ENCODE measurements at places on chromosomes 4 and X.

- peak; percentile 33 for DNase-seq
Observed at GRCh38 chrX:119516157-119516702, 48.0 kb downstream of the SLC25A5 start.

DNA sequence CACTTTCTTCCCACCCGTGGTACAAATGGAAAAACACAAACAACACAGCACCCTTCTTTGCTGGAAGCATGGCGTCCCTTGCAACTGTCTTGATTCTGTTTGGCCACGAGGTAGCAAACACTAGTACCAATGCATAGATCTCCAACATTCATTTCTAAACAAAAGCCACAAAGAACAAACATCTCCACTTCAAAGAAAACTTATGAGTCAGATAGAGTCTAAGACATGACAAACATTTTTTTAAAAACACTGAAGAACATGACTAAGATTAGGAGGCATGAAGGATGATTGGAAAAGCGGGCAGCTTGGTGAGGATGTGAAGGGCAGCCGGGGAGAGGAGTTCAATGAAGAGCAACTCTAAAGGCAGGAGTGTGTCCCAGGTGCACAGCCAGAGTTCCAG, 197.6 kb upstream of the FAM9B start:
- DNase-seq, result no peak

DNA sequence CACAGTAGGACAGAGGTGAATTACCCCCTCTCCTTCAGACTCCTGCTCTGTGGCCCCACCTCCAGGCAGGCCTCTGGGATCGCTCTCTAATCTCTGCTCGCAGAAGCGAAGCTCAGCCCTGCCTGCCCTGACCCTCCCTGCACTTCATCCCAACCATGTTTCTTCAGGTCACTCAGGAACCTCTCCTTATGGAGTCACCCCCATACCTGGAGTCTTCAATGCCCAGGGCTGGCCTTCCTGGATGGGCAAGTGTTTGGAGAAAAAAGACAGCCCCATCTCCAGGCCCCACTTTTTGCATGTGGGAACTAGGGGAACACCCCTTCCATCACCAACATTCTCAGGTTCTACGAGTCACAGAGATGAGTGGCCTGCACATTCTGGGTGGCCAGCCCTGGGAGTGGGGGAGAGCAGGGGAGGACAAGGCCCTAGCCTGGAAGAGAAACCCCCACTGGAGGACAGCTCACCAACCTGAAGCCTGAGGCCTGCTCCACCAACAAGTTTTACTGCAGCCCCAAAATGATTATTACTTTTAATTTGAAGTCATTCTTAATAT, 90.8 kb downstream of the PPP2R2C start:
- no peak for DNase-seq

DNA sequence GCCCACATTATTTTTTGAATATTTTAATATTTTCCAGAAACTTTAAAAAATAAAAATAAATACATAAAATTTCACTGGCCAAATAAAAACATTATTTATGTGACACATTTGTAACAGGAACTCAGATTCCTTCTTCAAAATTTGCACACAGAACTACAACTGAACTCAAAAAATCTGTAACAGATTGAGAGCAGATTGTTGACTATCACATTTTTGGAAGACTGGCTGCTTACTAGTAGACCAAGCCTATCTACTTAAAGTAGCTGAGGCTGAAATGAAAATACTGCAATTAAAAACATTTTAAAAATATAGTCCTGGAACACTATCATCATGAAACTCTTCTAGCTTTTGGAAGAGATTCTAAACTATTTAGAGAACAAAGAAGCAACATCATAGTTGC, 203.9 kb downstream of the SH3BGRL start:
- no peak for DNase-seq

GRCh38 chr4:103032574-103032973, 13.1 kb upstream of the SLC9B1 start:
- no peak for DNase-seq

DNA sequence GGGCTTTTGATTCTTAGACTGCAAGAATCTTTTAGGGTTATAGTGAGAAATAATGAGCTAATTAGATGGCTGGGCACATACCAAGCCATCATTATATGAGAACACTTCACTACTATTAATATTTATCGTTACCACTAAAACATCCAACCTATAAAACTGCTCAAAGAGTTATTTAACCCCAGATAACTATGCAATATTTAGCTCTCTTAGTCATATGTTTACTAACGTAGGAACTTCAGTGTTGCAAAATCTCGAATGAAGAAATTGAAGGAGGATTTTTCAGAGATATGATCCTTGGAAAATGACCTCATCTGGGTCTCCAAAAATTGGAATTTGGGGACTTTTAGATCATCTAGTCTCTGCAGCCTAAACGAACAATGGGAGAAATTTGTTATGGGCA, 265.0 kb upstream of the RPS6KA3 start:
- DNase-seq, result no peak

GRCh38 chr4:94571298-94571697, 119.6 kb downstream of the PDLIM5 start:
- DNase-seq, result no peak

GRCh38 chr4:186201535-186202230, 10.3 kb downstream of the CYP4V2 start:
- DNase-seq, result peak; percentile 70

DNA sequence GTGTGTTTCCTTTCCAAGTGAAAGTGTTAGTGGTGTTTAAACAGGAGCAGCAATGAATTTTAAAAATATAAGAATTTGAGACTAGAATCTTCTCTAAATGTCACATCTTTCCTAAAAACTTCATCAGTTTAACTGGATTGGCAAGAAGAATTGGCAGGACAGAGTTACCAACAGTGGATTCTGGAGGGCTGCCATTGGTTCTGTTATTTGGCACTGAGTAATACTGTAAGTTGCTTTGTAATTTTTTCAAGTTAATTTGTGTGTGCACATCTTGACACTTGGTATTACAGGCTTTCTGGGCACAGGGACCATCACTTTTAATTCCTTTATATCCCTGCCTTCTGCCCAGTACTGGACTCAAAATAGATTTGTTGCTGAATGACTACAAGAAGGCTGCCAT, 4.5 kb upstream of the GPRIN3 start:
- no peak for DNase-seq

- no peak for DNase-seq
Observed at GRCh38 chr4:147589586-147589985, 27.6 kb upstream of the TMEM184C start.

GRCh38 chr4:101018836-101019235, 328.5 kb downstream of the PPP3CA start:
- peak; percentile 73 for DNase-seq

GRCh38 chr4:126396703-126397102, 1081.9 kb downstream of the FAT4 start:
- no peak for DNase-seq

DNA sequence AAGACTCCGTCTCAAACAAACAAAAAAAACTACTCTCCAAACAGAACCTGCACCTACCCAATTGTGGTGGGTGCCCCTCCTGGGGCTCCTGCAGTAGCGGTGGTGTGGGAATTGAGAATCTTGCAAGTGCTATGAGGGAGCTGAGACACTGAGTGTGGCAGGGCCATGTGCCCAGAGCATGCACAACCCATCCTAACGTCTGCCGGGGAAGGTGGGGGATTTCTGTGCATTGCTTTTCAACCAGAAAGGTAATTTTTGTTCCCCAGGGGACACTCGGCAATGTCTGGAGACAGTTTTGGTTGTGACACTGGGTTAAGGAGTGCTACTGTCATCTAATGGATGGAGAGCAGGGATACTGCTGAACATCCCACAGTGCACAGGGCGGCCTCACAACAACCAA, 35.7 kb downstream of the TBL1X start:
- no peak for DNase-seq

- no peak for DNase-seq
Observed at GRCh38 chr4:8427761-8428287, 12.7 kb downstream of the ACOX3 start.

GRCh38 chrX:100274916-100275315, 135.2 kb downstream of the PCDH19 start:
- no peak for DNase-seq

DNA sequence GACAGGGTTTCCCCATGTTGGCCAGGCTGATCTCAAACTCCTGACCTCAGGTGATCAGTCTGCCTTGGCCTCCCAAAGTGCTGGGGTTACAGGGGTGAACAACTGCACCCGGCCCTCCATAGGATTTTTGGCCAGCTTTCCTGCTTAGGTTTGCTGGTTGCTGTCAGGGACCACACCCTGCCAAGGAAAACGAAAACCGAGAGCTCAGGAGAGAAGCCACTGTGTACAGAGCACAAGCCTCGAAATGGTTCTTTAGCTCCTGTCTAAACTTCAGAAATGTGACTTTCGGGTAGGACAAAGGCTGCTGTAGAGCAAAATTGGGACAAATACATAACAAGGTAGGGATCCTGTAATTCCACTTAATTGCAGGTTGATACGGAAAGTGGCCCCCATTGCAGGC, 146.3 kb upstream of the ATP6AP2 start:
- no peak for DNase-seq

DNA sequence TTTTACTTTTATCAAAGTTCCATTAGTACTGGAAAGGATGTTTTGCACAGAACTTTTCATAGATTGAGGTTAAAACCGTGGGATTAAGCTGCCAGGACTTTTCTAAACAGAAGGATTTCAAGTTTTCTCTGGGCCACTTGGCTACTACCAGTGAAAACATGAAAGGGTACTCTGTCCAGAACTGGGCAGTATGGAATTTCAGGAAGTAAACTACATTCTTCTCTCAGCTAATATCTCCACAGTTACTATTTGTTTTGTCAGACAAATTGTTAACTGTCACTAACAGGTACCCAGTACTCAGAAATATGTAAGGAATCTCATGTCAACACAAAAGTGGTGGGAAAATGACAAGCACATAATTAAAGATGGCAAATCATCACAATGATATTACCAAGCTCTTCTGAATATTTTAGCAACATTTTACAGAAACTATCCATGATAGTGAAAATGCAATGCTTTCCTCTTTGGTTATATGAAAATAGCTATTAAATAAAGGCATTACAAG, 454.4 kb downstream of the C4orf33 start:
- no peak for DNase-seq

GRCh38 chr4:54063229-54063628, 1.2 kb downstream of the CHIC2 start:
- peak; percentile 24 for DNase-seq

- DNase-seq, result no peak
Observed at GRCh38 chrX:20968996-20969395, 405.2 kb upstream of the CNKSR2 start.

- peak; percentile 36 for DNase-seq
Observed at GRCh38 chrX:80808881-80809411, 731 bp downstream of the BRWD3 start.

DNA sequence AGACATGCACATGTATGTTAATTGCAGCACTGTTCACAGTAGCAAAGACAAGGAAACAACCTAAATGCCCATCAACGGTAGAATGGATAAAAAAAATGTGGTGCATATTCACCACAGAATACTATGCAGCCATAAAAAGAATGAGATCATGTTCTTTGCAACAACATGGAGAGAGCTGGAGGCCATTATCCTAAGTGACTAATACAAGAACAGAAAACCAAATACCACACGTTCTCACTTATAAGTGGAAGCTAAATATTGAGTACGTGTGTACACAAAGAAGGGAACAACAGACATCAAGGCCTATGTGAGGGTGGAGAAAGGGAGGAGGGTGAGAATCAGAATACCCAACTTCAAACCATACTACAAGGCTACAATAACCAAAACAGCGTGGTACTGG, 17.4 kb upstream of the LNX1 start:
- no peak for DNase-seq

GRCh38 chr4:108954880-108955279, 192.0 kb upstream of the ETNPPL start:
- DNase-seq, result no peak

DNA sequence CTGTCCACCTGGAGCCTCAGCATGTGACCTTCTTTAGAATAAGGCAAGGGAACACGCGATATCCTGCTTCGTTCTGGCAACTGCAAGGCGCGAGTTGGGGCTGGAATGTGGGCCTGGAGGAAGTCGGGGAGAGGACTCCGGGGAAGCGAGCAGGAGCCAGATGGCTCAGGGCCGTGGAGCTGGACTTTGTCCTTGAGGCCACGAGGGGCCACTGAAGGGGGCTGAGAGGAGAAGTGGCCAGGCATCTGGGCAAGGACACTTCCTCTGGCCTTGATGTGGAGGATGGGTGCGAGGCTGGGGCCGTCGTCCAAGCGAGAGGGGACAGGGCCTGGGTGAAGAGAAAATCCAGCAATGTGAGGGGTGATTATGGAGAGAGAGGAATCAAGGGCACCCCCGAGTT, 12.2 kb upstream of the DUSP9 start:
- DNase-seq, result no peak

GRCh38 chr4:124594945-124595344, 117.6 kb downstream of the ANKRD50 start:
- DNase-seq, result no peak

- DNase-seq, result no peak
Observed at GRCh38 chr4:4568806-4569427, 27.1 kb upstream of the STX18 start.

DNA sequence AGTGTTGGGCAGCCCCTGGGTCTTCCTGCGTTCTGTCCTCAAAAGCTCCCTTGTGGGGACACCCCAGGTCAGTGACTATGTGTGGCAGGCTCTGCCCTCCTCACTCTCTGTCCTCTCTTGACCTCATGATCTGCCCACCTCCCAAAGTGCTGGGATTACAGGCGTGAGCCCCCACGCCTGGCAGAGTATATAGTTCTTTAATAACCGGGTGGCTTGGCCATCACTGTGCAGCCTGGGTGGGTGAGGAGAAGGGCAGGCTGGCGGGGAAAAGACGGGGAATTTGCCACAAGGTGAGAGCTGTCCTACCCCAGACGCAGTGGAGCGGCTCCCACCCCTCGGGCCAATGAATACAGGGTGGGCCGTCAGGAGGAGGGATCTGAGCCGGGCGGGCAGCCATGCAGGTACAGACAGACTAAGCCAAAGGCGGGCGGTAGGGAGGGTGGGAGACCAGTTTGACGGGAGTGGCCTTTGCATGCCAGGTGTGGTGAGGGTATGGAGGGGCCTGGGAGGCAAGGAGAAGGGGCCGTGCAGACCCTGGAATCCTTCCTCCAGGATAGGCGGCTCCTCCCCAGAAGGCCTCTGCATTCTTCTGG, 2.5 kb downstream of the SH3BP2 start:
- DNase-seq, result no peak

- DNase-seq, result no peak
Observed at GRCh38 chrX:9166584-9166944, 132.6 kb upstream of the FAM9B start.

GRCh38 chrX:102606115-102606514, 6.8 kb downstream of the ARMCX5 start:
- DNase-seq, result no peak

DNA sequence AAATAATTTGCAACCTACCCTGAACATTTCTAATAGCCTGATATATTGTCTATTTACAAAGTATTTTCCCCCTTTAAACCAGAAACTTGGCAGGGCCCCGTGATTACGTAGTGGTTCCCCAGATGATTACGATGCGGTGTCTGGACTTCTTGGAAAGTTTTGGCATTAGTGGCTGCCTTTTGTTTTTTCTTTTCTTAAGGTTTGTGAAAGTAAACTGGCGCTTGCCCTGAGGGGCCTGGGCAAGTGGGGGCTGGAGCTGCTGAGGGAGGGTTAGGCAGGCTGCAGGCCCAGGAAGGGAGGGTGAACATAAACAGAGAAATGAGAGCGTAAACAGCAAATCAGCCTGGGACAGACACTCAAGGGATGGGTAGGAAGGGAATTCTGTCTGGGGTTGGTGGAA, 123.6 kb upstream of the MSX1 start:
- DNase-seq, result no peak
